Hippocampal formation (tissue), 2 donors: ENCODE measurements at places on chromosomes 7 and 10.

GRCh38 chr10:75977139-75977538 is 545.7 kb downstream of the LRMDA start:
- no peak for DNase-seq

- no peak for DNase-seq
These were observed 270.8 kb downstream of the GATA3 start for GRCh38 chr10:8325024-8325980.

GRCh38 chr7:44540592-44541027 is 520 bp downstream of the NPC1L1 start:
- DNase-seq, result no peak

DNA sequence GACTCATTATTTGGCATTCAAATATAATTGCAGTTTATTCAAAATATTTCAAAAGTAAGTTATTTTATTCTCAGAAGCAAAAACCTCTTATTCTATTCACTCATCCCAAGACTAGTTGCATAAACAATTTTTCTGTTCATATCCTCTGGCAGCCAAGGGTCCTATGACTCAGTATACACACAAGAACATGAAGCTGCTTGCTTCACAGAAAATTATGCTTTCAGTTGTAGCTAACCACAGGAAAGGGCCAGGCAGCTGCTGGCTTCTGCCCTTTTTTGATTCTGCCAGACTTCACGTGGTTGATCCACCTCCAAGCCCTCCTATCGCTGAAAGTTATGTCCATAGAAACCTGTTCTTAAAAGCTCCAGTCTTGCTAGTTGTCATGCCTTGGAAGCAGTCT is 108.8 kb downstream of the ABCA13 start:
- DNase-seq, result no peak

GRCh38 chr10:69718951-69719350 is 82.8 kb upstream of the COL13A1 start:
- no peak for DNase-seq
